Caco-2 (cell line): ENCODE measurements at places on chromosomes 12 and 14. TPM values are rescaled to one million over a fixed set of nuclear protein-coding genes. Genes with fewer than 3 reads are reported as not detected.

DNA sequence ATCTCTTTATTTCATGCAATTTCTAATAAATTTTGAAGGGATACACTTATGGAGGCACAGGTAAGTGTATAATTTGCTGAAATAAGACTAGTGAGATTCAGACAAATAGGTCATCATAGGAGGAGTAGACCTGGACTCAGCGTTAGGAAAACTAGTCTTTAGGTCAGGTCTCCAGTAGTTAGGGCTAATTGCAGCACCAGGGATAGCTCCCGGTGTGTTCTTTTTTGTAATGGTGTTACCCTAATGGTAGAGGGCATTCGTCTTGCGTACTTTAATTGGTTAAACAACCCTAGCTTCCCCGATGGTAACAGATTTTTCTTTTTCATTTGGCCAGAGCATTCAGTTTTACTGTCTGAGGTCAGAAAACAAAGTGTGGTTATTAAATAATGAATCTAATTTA, 64.9 kb downstream of the ARID2 start:
- H3K27me3 ChIP-seq, result no peaks in the 10 kb centered on the region
- no peaks in the 10 kb centered on the region for H3K36me3 ChIP-seq
- H3K4me3 ChIP-seq, result no peak overlapping the region
- no peaks in the 10 kb centered on the region for H3K4me1 ChIP-seq

DNA sequence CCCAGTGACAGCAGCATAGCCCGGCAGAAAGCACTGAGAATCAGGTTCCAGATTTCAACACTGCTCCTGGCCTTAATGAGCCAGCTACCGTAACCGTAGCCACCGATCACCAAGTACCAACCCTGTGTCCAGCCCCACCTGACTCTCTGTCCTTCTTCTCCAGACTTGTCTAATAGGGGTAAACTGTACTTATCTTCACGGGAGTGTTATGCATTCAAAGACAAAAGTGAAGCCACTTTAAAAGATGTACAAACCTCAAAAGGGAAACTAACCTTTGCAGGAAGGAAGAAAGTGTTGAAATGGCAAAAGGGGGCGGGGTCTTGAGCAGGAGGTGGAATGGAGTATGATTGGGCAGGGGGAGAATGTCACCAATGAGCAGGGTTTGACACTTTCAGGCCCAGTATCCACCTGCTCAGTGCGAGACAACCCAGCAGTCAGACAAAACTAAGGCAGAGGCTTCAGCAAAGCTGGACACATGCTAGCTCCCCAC, 226.1 kb downstream of the CHST11 start:
- H3K36me3 ChIP-seq, result no peaks in the 10 kb centered on the region
- H3K4me3 ChIP-seq, result no peak overlapping the region
- DNase-seq, result no peak
- H3K4me1 ChIP-seq, result peaks cover 6% of the 10 kb centered on the region

- H3K27ac ChIP-seq, result no peak overlapping the region
- H3K4me3 ChIP-seq, result no peak overlapping the region
- H3K27me3 ChIP-seq, result no peaks in the 10 kb centered on the region
- DNase-seq, result no peak
- no peaks in the 10 kb centered on the region for H3K4me1 ChIP-seq
Measured at GRCh38 chr14:52032204-52032801, 36.6 kb downstream of the NID2 start.

DNA sequence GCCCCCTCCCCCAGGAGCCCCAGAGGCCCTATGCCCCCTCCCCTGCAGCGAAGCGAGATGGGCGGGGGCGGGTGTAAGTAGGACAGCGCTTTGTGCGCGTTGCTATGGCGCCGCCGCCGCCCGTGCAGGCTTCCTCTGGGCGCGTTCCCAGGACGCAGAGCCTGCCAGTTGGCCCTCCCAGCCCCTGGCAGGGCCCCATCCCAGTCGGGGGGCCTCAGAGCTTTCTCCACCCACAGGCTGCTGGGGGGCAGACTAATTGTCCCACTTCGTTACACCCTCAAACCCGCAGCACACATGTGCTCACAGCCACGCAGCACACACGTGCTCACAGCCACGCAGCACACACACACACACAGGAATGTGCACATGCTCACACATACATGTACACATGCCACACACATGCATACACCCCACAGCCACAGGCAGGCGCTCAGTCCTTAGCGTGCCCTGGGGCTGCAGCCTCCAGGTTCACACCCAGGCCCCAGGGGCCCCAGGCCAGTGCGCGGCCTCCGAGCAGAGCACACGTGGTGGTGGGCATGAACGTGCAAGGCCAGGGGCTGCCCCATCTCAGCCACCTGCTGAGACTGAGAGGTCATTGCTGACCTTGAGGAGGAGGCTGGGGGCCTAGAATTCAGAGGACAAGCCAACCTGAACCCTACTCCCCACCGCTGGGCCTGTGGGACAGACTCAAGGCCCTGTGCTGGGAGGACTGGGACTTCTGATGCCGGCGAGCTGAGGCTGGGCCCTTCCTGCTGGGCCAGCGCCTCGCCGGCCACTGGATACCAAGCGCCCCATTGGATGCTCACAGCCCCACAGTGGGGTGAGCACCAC, 15.6 kb downstream of the TRMT61A start:
- DNase-seq, result no peak
- H3K36me3 ChIP-seq, result no peaks in the 10 kb centered on the region
- no peak overlapping the region for H3K27ac ChIP-seq

- peaks cover 9% of the 10 kb centered on the region; the same call in 1 of the 2 replicates for H3K4me1 ChIP-seq
- peak overlapping the region; percentile 67 for H3K4me3 ChIP-seq
- no peak for DNase-seq
- peak overlapping the region; percentile 42 for H3K27ac ChIP-seq
- no peaks in the 10 kb centered on the region; the same call in 1 of the 2 replicates for H3K36me3 ChIP-seq
- H3K27me3 ChIP-seq, result no peaks in the 10 kb centered on the region
Measured at GRCh38 chr12:122204167-122205052, 901 bp downstream of the B3GNT4 start.

GRCh38 chr12:31896514-31897039, 62.6 kb upstream of the RESF1 start:
- DNase-seq, result no peak
- H3K4me3 ChIP-seq, result no peak overlapping the region
- peaks cover 7% of the 10 kb centered on the region; the same call in 1 of the 2 replicates for H3K4me1 ChIP-seq
- H3K27me3 ChIP-seq, result no peaks in the 10 kb centered on the region

DNA sequence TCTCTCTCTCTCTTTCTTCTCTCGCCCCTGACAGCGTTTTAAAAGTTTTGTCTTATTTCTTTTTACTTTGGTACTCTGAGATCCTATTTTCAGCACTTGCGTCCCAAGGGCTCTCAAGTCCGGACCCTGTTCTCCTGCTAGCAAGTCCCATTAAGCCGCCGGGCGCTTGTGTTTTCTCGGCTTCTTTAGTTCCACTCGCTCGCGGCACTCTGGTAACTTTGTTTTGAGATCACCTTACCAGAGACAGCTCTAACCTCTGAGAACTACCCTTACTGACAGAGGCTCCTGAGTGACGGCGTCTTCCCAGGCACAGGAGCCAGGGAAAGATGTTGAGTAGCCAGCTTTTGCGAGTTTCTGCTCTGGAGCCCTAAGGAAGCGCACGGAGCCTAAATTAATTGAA, 2.7 kb upstream of the MYF5 start:
- no peaks in the 10 kb centered on the region for H3K36me3 ChIP-seq
- no peaks in the 10 kb centered on the region for H3K4me1 ChIP-seq
- H3K4me3 ChIP-seq, result no peak overlapping the region
- H3K27me3 ChIP-seq, result no peaks in the 10 kb centered on the region

DNA sequence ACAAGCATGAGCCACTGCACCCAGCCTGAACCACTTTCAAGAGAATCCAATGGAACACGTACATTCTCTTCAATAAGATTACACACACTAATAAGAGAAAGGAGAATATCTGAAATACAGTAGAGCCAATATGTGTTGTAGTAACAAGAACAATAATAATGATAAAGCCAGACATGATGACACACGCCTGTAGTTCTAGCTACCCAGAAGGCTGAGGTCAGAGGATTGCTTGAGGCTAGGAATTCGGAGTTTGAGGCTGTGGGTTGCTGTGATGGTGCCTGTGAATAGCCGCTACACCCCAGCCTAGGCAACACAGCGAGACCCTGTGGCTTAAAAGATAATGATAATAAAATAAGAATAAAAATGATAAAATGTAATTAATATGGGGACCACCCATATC, 15.6 kb downstream of the APOBEC1 start:
- no peaks in the 10 kb centered on the region for H3K27me3 ChIP-seq
- no peaks in the 10 kb centered on the region for H3K36me3 ChIP-seq
- no peak for DNase-seq
- H3K4me1 ChIP-seq, result peaks cover 16% of the 10 kb centered on the region

GRCh38 chr12:107126796-107127481, 33.6 kb upstream of the CRY1 start:
- DNase-seq, result no peak
- no peak overlapping the region for H3K4me3 ChIP-seq
- no peaks in the 10 kb centered on the region for H3K27me3 ChIP-seq
- H3K4me1 ChIP-seq, result no peaks in the 10 kb centered on the region

GRCh38 chr14:81315341-81315740, 84.8 kb downstream of the STON2 start:
- H3K27me3 ChIP-seq, result no peaks in the 10 kb centered on the region
- H3K27ac ChIP-seq, result peak overlapping the region; percentile 52
- peaks cover 20% of the 10 kb centered on the region for H3K4me1 ChIP-seq
- peak; percentile 13 for DNase-seq
- no peaks in the 10 kb centered on the region; the same call in 1 of the 2 replicates for H3K36me3 ChIP-seq

DNA sequence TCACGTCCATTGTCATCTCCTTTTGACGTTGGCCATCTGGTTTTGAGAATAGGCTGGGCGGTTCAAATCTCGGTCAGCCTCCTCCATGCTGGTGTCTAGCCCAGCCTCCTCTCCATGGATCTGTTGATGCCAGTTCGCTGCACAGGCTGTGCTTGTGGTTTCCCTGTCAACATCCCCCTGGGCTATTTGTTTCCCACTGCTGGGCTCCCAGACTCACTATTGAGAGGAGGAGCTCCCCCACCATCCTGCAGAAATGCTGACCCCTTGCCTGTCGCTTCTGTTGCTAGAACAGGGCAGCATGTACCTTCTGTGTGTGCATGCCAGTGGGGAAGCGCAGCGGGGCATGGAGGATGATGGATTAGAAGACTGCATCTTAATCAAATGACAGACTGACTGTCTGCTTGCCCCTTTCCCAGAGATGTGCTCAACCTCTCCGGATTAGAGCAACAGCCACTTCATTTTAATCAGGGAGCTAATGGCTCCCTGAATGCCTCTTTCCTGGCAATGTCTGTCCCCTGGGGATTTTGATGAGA, 170.5 kb downstream of the TSPAN9 start:
- DNase-seq, result no peak
- H3K27ac ChIP-seq, result no peak overlapping the region
- no peak overlapping the region for H3K4me3 ChIP-seq
- H3K4me1 ChIP-seq, result no peaks in the 10 kb centered on the region

DNA sequence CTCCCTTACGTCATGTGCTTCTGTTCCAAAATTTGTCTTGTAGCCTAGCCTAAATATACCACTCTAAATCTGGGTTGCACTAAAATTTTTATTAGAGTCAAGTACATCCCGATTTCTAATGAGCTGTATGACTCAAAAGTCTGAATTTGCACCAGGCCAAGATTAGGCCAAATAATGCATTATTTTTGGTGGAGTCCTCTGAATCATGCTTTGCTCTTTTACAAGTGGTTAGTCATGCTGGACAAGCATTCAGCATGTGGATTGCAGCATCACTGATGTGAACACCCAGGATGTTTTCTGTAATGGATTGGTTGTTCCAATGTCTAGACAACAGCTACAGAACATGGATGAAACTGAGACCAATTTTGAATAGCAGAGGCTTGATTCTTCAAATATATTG, 23.7 kb downstream of the HEBP1 start:
- no peak for DNase-seq
- peaks cover 21% of the 10 kb centered on the region for H3K4me1 ChIP-seq
- peaks cover 4% of the 10 kb centered on the region; the same call in 1 of the 2 replicates for H3K36me3 ChIP-seq
- H3K4me3 ChIP-seq, result no peak overlapping the region

GRCh38 chr14:20438664-20439063, 2.7 kb upstream of the KLHL33 start:
- peaks cover 6% of the 10 kb centered on the region for H3K4me1 ChIP-seq
- no peaks in the 10 kb centered on the region for H3K27me3 ChIP-seq
- no peak for DNase-seq
- no peak overlapping the region for H3K4me3 ChIP-seq

DNA sequence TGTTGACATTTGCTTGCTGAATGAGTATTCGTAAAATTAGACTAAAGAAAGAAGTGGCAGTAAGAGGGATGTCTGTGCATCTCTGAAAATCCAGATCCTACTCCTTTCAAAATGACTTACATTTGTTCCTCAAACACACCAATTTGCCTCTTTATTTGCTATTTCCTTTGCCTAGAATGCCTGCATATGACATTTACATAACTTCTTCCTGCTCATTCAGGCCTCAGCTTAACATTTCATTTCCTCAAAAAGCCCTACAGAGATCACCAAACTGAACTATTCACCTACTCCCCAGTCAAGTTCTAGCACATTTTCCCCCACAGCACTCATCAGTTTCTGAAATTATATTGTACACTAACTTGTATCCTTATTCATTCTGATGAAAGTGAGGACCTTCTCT, 907.2 kb downstream of the LRFN5 start:
- no peaks in the 10 kb centered on the region for H3K36me3 ChIP-seq
- no peaks in the 10 kb centered on the region for H3K4me1 ChIP-seq
- H3K27me3 ChIP-seq, result no peaks in the 10 kb centered on the region
- DNase-seq, result no peak

- peak overlapping the region; percentile 99 for H3K27ac ChIP-seq
- peak overlapping the region; percentile 85 for H3K4me3 ChIP-seq
- no peaks in the 10 kb centered on the region for H3K27me3 ChIP-seq
- DNase-seq, result peak; percentile 99
Measured at GRCh38 chr12:108731866-108732461, 646 bp upstream of the CORO1C start.

The SIRT4 gene
- total RNA-seq, result 2.1 and 3.6 TPM in 2 replicates

The CD4 gene
- total RNA-seq, result not detected in 2 replicates

The TEX52 gene
- 0.34 TPM in 1 of 2 replicates, not detected in the other for total RNA-seq

The LHX5 gene
- 0.25 and 0.30 TPM in 2 replicates for total RNA-seq

The MMAB gene
- total RNA-seq, result 42.3 and 48.9 TPM in 2 replicates

The EFS gene
- 0.14 and 0.16 TPM in 2 replicates for total RNA-seq

The CLEC2A gene
- not detected in 2 replicates for total RNA-seq
